Natural killer cell treated with Interleukin-12 subunit alpha and Interleukin-12 subunit beta and Interleukin-15 and Interleukin-18, amount 100 ng/mL, for 72 hours (primary cell): ENCODE measurements at places on chromosomes 5 and 9. TPM values are rescaled to one million over a fixed set of nuclear protein-coding genes. Genes with fewer than 3 reads are reported as not detected.
A peak's percentile ranks its signal among the peaks of the same experiment; 100 is the strongest.

GNA14 gene
- not detected for total RNA-seq

IL7R gene
- 2.3 TPM for total RNA-seq

DNA sequence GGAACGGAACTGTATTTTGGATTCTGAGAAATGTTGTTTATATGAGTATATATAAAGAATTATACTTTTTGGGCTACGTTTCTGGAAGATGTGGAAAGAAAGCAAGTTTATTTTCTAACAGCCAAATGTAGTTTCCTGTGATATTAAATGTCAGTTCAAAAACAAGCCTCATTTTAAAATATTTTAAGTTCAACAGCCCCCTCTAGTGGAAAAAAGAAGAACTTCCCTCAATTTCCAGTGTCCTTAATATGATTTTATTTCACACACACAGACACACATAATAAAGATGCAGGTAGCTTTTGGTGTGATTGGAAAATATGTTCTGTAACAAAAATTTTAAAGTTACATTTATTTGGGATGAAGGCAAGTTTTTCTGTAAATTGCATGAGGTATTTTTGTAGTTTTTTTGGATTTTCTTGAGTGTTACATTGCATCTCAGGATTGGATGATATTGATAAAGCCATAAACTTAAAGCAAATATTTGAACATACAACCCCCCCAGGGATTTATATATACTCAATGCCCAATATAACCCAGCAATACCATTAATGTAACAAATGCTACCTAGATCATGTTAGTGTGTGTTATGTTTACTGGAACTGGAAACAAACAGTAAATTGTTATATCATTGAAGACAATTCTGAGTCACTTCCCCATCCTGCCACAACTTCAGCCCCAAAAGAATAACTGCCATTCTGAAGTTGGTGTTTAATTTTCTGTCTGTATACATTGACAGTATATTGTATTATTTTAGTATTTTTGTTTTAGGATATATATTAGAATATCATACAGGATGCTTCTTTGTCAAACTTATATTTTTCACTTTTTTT is 54.0 kb downstream of the CCDC171 start:
- H3K4me1 ChIP-seq: no peaks in the 10 kb centered on the region
- H3K27me3 ChIP-seq: no peaks in the 10 kb centered on the region
- H3K27ac ChIP-seq: no peak overlapping the region
- no peak overlapping the region for H3K4me3 ChIP-seq
- DNase-seq: no peak

DNA sequence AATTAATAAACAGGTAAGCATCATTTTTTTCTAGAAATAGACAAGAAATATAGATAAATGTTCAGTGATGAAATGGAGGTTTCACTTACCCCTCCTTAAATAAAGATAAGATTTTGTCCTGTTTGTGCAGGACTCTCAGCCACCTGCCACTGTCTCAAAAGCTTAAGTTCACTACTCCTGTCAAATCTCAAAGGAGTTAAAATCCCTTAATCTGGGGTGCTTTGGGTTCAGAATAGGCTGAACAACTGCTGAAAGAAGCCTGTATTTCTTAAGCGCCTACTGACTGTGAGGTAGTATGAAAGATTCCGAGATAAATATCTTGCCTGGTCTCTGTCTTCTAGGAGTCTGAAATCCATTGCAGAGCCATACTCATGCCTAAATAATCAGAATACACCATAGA is 3.7 kb upstream of the BRINP1 start:
- H3K4me3 ChIP-seq: no peak overlapping the region
- H3K27me3 ChIP-seq: peaks cover 21% of the 10 kb centered on the region
- H3K36me3 ChIP-seq: peaks cover 5% of the 10 kb centered on the region
- no peak for DNase-seq

GRCh38 chr9:98107926-98108325 is 11.1 kb downstream of the TRIM14 start:
- H3K4me1 ChIP-seq: peaks cover 59% of the 10 kb centered on the region
- H3K4me3 ChIP-seq: peak overlapping the region; percentile 68
- DNase-seq: no peak
- no peaks in the 10 kb centered on the region for H3K27me3 ChIP-seq

DNA sequence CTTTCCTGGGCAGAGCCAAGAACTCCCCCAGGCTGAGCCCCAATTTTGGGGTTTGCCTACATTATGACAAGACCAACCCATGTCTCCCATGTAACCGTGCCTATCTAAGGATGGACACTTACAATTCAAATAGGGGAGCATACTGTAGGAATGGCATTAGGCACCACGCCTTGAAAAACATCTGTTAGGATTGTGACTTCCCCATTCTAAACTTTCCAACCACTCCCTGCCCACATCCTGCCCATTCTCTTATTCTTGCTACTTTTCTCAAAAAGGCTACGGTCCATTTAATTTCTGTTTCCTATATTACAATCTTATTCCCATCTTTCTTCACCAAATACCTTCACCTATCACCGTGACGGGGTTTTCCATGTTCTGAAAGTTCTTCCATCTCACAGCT is 99.2 kb downstream of the LPAR1 start:
- no peak overlapping the region for H3K4me3 ChIP-seq
- no peaks in the 10 kb centered on the region for H3K4me1 ChIP-seq
- H3K36me3 ChIP-seq: no peaks in the 10 kb centered on the region
- DNase-seq: no peak
- H3K27ac ChIP-seq: no peak overlapping the region

GRCh38 chr9:110110154-110110553 is 97.8 kb downstream of the C9orf152 start:
- no peak overlapping the region for H3K4me3 ChIP-seq
- H3K4me1 ChIP-seq: no peaks in the 10 kb centered on the region
- DNase-seq: no peak
- H3K36me3 ChIP-seq: no peaks in the 10 kb centered on the region

- no peak overlapping the region for H3K4me3 ChIP-seq
- no peak overlapping the region for H3K27ac ChIP-seq
- H3K36me3 ChIP-seq: peaks cover 9% of the 10 kb centered on the region
- no peak for DNase-seq
Observed at GRCh38 chr5:151414536-151414935, 32.9 kb upstream of the SLC36A1 start.

DNA sequence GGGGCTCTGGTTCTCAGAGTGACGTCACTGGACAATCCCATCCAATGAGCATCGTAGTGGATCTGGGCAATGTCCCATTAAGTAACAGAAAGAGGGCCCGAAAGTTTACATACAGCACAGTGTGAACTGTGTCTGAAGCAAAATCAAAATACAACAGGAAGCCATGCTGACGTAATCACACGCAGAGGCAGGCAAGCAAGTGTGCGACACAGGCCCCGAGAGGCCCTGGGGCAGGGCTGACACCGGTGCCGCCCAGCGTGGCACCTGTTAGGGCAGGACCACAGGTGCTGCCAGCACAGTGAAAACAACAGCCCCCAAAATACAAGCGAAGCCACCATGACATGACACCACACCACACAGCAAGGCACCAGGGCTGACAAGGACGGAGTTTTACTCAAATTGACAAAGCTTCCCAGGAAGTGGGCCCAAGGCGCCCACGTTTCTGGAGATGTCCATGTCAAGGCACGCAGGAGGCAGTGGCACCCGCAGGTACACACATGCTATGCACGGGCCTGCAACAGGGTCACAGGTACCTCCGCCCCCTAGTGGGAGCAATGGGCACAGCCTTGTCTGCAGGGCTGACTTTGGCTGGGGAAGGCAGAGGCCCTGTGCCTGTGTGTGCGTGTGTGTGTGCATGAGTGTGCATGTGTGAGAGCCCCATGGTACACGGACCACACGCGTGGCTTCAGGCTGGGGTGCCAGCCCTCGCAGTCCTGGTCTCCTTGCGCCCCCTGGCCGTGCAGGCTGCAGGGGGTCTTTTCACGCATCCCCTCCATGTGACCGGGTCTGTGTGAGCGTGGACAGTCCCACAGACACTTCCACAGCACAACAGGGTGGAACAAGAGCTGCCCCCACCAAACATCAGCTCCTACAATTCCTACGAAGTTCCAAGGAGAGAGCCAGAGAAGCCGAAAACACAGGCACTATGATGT is 19.6 kb downstream of the QSOX2 start:
- peak overlapping the region; percentile 20 for H3K27ac ChIP-seq
- H3K4me1 ChIP-seq: peaks cover 16% of the 10 kb centered on the region
- no peaks in the 10 kb centered on the region for H3K27me3 ChIP-seq
- no peaks in the 10 kb centered on the region for H3K36me3 ChIP-seq
- no peak for DNase-seq
- peak overlapping the region; percentile 63 for H3K4me3 ChIP-seq
